ENCODE measurements at places on chromosomes 11 and 22.

DNA sequence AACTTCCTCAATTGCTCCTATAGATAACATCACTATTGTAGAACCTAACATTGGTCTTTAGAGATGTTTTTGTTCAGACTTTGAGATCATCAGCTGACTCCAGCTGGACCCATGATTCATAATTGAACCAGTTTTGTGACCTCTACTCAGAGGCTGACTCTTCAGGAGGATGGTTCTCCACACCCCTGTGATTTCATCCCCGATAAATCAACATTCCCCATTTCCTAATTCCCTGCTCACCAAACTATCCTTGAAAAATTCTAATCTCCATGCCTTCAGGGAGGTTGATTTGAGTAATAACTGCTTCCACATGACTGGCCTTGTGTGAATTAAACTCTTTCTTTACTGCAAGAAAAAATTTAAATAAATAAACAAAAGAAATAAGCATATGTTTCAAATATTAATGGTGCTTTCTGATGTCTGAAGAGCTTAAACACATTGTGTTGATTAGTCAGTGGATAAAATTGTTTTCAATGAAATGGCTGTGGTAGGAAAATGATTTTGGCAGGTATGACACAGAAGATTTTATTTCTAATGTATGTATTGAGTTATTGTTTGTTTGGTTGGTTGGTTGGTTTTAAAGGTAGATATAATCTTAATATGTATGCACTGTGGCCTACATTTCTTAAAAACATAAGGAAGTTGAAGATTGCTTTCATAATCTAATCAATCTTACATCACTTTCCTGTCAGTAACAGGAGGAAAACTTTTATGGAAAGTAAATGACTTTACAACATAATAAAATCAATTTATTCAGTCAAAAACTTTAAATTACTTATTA, 427.9 kb upstream of the CCDC179 start:
- no peak for DNase-seq

DNA sequence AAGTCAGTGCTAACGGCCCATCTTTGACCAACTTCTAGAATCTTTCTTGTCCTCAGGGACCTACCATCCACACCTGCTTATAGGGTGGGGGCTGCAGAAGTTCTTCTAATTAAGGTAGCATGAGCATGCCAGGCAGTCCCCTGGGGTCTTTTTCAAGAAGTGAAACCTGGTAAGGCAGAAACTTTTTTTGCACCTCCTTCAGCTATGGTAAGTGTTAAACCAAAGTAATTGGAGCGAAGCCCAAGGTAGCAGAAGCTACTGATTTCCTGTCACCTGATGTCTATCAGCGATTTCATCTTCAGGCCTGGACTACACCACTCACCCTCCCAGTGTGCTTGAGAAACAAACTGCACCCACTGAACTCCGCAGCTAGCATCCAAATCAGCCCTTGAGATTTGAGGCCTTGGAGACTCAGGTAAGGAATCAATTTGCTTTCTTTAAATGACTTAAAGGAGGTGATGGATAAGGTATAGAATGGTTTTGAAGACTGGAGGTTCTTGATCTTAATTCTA, at the start of gene MS4A1:
MS4A1 (plus strand) TSS at position 317 of the 512 bp plus-strand sequence. CDS start 6,528 bp downstream, outside the sequence.
- no peak for DNase-seq

GRCh38 chr11:74000307-74001133, 8.4 kb downstream of the UCP3 start:
- no peak for DNase-seq

DNA sequence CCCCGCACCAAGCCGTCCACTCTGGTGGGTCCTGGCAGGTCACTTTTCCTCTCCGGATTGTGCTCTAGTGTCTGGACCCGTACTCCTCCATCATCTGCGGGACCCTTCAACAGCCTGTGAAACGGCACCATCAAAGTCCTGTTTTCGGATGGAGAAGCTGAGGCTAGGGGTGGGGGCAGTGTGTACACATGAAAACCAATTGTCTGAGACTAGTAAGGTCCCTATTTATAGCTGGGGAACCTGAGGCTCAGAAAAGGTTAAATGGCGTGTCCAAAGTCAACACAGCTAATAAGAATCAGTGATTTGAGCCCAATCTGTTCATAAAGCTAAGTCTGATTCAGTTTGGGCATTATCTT, 668 bp upstream of the LRRC32 start:
- DNase-seq, result no peak

DNA sequence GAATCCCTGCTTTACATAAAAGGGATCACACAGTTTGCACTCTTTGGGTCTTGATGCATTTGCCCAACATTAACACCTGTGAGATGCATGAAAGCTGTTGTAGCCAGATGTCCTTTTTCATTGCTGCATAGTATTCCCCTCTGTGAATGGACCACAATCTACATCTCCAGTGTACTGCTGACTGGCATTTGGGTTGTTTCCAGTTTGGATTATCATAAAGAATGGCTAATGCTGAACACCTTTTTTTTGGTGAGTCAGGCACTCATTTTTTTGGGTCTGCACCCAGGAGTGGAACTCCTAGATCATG, 58.3 kb downstream of the PHF21B start:
- no peak for DNase-seq

GRCh38 chr11:23604966-23605365, 744.7 kb upstream of the CCDC179 start:
- no peak for DNase-seq

- DNase-seq, result no peak
Measured at GRCh38 chr11:70505761-70506657, 107.7 kb downstream of the CTTN start.

GRCh38 chr22:40396882-40397281, 26.5 kb downstream of the SGSM3 start:
- no peak for DNase-seq

DNA sequence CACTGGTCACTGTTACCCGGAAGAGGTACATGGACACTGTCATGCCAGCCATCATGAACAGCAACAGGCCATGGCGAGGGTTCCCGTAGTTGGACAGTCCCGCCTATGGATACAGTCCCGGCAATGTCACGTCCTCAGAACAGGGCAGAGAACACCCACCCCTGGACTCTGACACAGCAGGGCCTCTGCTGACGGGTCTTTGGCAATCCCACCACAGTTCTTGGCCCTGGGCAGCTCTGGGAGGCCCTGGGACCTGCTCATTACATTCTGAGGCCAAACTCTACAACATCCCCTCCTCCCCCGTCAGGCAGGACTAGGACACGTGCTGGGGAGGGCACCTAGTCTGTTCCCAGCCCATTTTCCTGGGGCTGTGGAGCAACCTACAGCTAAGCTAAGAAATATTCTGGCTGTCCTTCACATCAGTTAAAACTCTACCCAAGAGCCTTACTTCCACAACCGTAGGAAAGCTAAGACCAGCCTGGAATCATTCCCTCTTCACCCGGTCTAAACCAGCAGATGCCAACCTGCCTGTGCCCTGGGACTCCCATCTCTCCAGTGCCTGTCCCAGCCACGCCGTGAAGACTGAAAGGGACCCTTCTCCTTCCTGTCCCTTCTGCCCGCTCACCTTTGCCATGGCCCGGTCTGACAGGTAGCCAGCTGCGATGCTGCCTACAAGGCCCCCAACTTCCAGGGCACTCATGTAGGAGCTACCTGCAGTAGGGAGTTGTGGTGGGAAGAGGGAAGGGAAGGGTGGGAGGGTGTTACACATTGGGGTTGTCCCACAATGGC, 4.5 kb downstream of the SLC37A4 start:
- DNase-seq, result no peak

GRCh38 chr22:44623771-44624510, 78.1 kb upstream of the PRR5 start:
- DNase-seq, result no peak

DNA sequence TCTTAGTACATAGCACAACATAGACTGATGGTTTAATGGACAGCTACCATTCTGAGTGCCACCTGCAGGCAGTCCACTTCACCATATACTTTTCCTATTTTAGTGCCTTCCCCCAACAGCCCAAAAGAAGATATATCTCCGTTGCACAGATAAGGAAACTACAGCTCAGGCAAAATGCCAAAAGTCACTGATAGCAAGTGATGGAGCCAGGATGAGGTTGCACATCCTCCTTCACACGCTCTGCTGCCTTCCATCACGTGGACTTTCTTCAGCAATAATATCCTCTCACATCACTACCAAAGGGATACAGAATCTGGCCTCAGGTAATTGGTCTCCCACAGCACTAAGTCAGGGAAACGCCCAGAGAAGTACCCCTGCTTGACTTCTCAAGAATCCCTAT, 7.5 kb downstream of the TCF20 start:
- DNase-seq, result no peak

DNA sequence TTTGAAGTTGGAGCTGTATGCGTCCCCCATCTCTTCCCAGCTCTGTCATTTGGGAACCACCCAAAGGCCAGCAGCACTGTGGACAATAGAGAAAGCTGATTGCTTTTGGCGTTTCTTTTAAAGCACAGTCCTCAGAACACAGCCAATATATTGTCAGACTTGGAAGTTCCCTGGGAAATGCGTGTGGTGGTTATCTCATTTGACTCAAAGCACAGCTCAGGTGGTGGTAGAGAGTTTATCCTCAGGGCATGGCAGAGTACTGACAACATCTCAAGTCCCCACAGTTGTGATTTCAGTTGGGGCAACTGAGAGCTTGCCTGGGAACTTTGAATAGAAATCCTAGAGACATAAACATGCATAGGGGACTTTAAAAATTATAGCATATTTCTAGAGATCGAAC, 601.3 kb downstream of the ETS1 start:
- DNase-seq, result no peak

DNA sequence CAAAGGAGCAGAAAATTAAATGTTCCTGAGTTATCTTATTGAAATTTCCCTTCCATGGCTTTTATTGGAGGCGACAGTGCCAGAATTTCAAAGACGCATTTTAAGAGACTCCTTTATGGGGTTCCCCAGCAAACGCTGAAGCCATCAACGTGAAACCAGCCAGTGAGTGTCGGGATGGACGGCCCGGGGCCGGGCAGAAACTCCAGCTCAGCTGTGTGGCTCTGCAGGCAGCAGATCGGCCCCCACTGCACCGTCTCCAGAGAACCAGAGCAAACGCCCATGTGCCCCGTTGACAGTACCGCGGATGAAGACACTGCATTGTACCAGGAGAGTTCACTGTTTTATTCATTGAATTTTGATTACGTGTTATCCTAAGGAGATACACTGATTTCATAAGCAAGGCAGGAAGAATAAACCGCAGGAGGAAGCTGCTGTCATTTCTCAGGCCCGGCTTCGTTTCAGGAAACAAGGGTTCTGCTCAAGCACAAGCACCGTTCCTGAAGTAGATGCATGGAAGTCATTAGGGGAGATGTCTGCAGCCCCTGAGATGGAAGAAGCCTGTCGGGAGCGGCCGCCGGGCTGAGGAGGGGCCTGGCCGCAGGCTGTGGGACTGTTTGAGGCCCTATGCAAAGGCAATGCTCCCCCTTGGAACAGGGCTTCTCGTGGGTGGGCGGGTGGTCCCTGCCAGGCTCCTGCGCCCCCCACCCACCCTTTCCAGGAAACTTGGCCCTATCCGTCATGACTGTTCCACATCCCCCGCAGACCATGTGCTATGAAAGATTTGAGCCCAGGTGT, 639.7 kb downstream of the TBC1D22A start:
- DNase-seq, result no peak

DNA sequence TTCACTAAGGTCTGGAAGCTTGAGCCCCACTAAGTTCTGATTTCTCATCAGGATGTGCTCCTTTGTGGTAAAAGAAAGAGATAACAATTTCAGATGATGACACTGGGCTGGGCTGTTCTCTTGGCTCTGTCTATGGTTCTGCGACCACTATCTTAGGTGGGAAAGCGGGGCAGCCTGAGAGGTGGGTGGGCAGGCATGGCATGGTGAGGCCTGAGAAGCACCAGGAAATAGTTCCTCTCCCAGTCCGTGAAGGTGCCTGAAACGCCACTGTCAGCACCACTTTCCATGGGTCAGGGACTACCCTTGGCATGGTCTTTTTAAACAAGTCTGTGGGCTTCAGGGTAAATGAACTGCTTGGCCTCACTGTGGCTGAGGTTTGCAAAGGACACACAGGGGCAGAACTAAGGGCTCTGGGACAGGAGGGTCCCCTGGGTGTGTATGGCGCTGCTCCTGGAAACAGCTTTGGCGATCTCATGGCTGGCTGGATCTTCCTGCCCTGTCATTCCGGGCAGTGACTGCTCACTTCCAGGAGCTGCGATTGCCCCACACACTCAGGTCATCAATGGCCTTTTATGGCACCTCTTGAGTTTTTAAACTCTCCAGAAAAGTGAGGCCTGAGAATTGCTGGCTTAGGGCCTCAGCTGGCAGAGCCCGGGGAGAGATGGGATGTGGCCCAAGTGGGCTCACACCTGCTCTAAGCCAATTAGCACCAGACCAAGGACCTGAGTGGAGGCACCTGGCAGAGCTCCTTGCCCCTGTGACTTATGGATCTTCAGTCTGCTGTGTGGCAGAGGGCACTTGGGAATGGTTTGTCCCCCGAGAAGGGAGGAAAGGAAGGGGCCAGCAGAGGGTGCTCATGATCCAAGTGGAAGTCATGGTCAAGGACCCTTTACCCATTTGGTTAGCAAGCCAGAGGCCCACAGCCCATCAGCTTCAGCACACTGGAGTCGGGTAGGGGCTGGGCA, 55.6 kb upstream of the LYVE1 start:
- no peak for DNase-seq

- DNase-seq, result no peak
Measured at GRCh38 chr22:50672471-50673230, at the start of gene SHANK3. TSS of gene SHANK3 (plus strand) at chr22:50672823.

DNA sequence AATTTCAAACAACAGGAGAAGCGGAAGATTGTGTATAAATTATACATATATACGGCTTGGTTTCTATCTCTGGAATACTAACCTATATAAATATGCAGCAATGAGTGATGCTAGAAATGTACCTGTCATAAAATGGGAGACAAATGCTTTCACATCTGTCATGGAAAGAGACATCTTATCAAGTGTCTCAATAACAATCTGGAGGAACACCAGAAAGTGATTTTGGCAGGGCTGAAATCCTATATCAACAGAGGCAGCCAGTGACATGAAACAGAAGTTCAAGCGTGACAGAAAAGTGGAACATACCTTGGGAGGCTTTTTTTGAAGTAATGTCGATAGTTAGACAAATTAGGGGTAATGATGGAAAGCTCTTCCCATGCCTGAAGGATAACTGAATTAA, 834.6 kb downstream of the JRKL start:
- DNase-seq, result no peak

DNA sequence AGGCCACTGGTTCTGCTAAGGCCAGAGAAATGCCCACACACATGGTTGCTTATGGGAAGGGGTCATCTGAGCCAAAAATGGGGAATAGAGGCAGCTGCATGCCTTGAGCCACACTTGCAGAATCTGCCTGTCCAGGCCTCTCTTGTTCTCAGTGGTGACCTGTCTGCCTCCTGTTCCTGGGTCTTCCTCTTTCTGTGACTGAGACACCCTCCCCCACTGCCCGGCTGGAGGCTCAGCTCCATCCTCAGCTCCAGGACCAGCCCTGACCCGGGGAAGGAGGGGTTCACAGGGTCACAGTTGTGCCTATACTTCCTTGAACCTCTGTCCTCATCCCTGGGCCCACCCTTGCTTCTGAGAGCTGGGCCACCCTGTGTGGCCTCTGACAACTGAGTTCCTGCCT, 52.3 kb downstream of the CSF2RB start:
- no peak for DNase-seq

- DNase-seq, result no peak
Measured at GRCh38 chr11:131886201-131886600, 515.8 kb downstream of the NTM start.

GRCh38 chr11:64754124-64754918, 5.5 kb downstream of the PYGM start:
- no peak for DNase-seq

GRCh38 chr11:83715927-83716535, 429.9 kb upstream of the CCDC90B start:
- no peak for DNase-seq

- no peak for DNase-seq
Measured at GRCh38 chr11:3984896-3985295, 109.7 kb upstream of the RRM1 start.
